ENCODE measurements at places on chromosomes 7 and 10.

- DNase-seq = no peak
These were observed 441 bp upstream of the VENTX start for GRCh38 chr10:133237241-133237587.

DNA sequence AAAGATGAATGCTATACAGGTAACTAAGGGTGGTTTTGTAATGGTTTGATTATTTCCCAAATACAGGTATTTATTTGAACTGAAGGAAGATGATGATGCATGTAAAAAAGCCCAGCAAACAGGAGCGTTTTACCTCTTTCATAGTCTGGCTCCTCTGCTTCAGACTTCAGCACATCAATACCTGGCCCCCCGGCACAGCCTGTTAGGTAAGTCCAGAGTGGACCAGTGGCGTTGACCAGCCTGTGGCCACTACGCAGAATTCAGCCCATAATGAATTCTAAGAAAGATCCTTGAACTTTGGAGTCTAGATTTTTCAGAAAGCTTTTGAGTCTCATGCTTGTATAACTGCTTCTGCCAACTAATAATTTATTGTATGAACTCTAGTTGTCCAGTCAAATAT, 9.7 kb downstream of the NUDT13 start:
- DNase-seq = no peak

GRCh38 chr7:30930621-30931020, 19.0 kb downstream of the AQP1 start:
- no peak for DNase-seq

GRCh38 chr7:115679423-115679822, 351.1 kb downstream of the TFEC start:
- DNase-seq = no peak

Data from NCI-H1092 (cell line).